ENCODE measurements at places on chromosomes 5 and 9.

DNA sequence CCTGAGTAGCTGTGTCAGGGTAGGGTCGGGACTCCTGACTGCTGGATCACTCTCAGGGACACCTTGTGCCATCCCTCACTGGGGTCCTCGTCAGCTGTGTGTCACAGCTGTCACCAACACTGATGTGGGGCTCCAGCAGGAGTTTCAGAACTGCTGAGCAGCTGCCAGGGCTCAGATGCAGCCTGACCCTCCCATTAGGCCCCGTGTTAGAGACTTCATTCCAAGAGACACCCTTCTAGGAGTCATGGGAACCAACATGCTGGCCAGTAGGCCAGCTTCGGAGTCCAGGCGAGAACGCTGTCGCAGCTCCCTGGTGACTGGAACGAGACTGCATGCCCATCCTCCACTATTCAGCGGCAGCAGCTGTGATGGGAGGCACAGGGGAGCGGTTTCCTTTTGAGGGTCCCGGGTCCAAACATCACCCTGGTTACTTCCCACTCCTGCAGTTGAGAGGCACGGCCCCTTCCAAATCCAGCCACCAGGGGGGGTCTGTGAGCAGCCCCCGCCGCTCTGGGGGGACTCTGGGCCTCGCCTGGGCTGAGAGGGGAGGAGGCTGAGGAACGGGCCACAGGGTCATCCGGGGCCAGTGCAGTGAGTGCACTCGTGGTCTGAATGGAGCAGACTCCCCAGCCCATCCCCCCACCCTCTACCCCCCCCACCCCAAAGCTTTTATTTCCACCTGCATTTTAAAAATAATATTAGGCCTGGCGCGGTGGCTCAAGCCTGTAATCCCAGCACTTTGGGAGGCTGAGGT is 12.6 kb upstream of the TCF7 start:
- peak; percentile 70 for DNase-seq

DNA sequence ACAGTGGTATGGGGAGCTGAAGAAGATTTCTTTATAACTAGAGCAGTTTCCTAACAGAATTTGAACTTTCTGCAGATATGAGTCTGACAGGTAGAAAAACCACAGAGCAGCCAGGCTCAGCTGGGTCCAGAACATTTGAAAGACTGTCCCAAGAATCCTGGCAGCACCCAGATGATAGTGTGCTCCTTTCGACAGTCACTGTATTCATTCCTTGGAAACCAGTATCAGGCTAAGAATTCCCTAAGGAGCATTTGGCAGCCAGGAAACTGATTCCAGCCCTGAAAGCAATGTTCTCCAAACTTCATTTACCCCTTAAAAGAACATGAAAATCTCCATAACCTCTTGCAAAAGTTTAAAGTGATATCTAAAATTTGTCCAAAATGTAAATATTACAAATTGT is 123.0 kb upstream of the MTAP start:
- no peak for DNase-seq

DNA sequence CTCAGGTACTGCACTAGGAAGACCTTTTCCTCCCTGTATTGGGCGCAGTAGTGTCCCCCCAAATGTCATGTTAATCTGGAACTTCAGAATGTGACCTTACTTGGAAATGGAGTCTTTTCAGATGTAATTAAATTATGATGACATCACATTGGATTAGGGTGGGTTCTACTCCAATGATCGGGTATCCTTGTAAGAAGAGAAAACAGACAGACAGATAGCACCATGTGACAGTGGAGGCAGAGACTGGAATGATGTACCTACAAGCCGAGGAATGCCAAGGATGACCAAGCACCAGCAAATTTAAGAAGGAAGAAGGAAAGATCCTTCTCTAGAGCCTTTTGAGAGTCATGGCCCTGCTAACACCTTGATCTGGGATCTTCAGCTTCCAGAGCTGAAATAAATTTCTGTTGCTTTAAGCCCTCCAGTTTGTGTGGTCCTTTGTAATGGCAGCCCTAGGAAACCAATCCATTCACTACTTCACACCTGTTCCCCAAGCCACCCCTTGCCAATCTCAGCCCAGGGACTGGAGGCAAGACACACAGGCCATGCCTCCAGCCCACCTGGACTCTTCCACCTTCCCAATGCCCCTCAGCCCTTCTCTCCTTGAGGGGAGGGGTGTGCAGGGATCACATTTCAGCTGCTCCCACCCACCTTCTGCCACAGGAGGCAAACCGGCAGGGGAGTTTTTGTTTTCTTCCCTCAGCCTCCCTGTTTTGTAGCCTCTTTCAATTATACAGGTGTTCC is 1.6 kb downstream of the CCNJL start:
- DNase-seq, result no peak

DNA sequence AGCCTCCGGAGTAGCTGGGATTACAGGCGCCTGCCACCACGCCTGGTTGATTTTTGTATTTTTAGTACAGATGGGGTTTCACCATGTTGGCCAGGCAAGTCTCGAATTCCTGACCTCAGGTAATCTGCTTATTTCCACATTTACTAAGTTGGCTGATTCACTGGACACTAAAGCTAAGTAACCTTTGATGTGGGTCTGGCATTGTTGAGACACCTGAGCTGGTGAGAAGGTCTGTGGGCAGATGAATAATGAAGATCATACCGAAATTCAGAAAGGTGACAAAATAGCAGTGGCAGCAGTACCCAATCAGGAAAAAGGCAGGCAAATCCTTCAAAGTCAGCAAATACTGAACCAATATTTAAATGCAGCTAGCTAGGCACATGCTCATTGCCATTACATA is 210.6 kb upstream of the ZNF608 start:
- no peak for DNase-seq

GRCh38 chr9:128081056-128081455 is 13.0 kb downstream of the SLC25A25 start:
- DNase-seq, result no peak

DNA sequence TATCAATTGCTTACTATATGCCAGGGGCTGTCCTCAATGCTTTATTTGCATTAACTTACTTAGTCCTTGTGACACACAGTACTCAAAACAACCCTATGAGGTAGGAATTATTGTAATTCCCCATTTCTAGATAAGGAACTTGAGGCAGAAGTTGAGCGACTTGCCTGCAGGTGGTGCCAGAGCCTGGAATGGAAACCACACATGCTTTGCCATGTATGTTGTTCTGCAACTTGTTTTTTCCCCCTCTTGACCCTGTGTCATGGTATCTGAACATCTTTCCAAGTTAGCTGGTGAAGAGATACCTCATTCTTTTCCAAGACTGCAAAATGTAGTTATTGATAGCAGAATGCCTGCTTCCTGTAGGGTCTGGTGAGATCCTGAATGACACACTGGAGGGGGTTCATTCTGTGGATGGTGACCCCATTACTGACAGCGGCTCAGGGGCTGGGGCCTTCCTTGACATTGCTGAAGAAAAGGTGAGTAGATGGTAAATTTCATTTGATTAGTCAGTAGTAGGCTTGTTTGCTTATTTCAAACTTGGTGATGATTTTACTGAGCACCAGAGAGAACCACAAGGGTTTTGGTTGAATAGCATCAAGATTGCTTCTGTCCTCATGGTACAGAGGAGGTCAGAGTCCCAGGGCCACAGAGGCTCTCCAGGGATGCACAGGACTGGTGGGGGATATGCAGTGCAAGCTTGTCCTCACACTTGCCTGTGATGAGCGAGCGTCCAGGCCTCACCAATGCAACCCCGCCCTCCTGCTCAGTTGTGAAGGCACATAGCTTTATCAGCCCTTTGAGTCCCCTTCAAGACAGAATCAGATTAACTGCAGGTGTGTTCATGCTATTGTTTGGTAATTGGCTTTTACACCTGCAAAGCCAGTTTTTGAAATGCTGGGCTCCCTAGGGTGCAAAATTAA is 57.0 kb downstream of the COL15A1 start:
- peak; percentile 33 for DNase-seq

GRCh38 chr5:172455511-172456061 is 1.3 kb upstream of the SH3PXD2B start:
- DNase-seq, result no peak

GRCh38 chr5:78792345-78793055 is 143.9 kb upstream of the LHFPL2 start:
- no peak for DNase-seq

- no peak for DNase-seq
These were observed 58.4 kb downstream of the SLC1A3 start for GRCh38 chr5:36664766-36665165.

GRCh38 chr9:130173666-130173983 is 1.4 kb downstream of the NCS1 start:
- DNase-seq, result no peak

GRCh38 chr9:93304574-93305496 is 120.9 kb downstream of the WNK2 start:
- DNase-seq, result no peak

- no peak for DNase-seq
These were observed 338.3 kb downstream of the RAB3C start for GRCh38 chr5:58921159-58921558.

DNA sequence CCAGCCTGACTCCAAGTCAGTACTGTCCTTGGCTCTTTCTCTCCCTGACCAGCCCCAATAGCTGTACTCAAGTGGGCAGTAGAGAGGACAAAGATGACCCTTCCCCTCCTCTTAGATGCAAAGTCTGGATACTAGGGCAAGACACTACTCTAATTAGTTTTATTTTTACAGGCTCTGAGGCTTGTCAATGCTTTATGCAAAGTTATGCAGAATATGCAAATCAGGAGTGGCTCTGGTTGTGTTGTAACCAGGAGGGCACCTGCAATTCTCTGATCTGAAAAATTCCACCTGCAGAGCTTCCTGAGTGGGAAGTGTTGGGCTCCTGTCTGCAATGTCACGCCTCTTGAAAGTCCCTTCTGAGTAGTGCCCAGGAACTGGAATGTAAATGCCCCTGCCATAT is 201.5 kb downstream of the RGS3 start:
- no peak for DNase-seq

DNA sequence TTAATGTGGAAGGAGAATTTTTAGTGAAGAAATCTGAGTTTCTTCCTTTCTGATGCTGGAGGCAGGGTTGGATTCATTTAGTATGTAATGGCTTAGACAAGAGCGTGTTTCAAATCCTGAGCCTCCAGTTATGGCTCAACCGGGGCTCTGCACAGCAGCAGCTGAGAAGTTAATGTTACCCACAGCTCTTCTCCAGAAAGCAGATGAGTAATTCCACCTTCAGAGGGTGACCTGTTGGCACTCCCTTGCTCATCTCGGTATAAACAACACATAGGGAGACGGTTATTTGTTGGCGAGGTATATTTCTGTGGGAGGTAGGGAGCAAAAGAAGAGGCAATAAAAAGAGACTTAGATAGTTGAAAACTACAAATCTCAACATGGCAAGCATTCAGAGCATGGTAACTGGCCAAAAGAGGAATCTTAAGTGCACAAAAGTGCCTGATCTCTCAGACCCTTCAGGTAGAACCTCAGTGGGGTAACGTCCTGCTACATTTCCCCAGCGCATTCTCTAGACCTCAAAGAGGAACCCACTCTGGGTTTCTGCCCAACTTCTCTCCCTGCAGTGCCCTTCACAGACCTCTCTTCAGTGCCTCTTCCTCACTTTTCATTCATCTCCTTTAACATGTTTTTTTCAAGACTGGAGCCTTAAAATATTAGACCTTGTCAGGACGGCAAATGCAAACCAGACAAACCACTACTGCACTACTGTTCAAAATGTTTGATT is 417.5 kb upstream of the ADAMTSL1 start:
- DNase-seq, result no peak
